Spleen (tissue), 13 donors: ENCODE measurements at places on chromosomes 16 and 17. TPM values are rescaled to one million over a fixed set of nuclear protein-coding genes. Genes with fewer than 3 reads are reported as not detected.

EFCAB3 gene
- not detected for total RNA-seq

GPRC5B gene
- 7.3 TPM for total RNA-seq

GRCh38 chr16:58046936-58047335 lies 21.4 kb downstream of the MMP15 start:
- no peaks in the 10 kb centered on the region for H3K36me3 ChIP-seq
- H3K27ac ChIP-seq = peak overlapping the region; percentile 63
- no peak overlapping the region for H3K4me3 ChIP-seq
- peaks cover 8% of the 10 kb centered on the region for H3K4me1 ChIP-seq

DNA sequence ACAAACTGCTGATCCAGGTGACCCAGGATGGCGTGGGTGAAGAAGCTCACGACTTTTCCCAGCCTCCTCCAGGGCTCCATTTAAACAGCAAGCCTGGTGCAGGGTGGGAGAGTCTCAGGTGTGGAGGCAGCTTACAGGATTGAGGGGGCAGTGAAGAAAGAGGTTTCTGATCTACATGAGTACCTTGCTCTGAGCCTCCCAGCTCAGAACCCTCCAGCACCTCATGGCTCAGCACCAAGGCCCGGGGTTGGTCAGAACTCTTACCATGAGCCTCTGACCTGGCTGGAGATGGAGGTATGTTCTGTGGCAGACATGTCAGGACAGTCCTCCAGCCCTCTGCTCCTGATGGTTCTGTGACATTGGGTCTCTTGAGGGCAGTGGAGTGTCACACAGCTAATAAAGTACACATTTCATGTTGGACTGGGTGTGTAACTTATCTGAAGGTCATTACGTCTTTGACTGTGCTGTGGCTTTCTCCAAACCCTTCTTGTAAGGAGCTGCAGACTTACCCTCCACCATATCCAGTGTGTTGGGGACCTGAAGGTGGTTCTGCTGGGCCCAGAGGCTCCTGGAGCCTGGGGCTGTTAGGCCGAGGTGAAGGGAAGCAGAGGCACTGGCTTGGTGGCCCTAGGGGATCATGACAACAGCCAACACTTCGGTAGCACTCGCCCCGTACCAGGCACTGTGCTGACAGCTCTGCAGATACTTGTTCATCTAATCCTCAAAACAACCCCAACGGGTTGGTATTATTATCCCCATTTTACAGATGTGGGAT lies 3.8 kb upstream of the DCAF7 start:
- H3K36me3 ChIP-seq = no peaks in the 10 kb centered on the region
- H3K4me3 ChIP-seq = no peak overlapping the region
- no peak overlapping the region for H3K27ac ChIP-seq
- peaks cover 14% of the 10 kb centered on the region for H3K4me1 ChIP-seq
- no peaks in the 10 kb centered on the region for H3K27me3 ChIP-seq
- no peak for DNase-seq
